Motor neuron (in vitro differentiated cells): ENCODE measurements at places on chromosomes 7 and 10. TPM values are rescaled to one million over a fixed set of nuclear protein-coding genes. Genes with fewer than 3 reads are reported as not detected.

- no peak for ATAC-seq
These were observed 58.8 kb downstream of the SHH start for GRCh38 chr7:155753446-155753965.

GRCh38 chr10:124824507-124824906 is 22.9 kb downstream of the ABRAXAS2 start:
- ATAC-seq: no peak

RSPH10B gene
- 0.50 and 0.83 TPM in 2 replicates for total RNA-seq

GRCh38 chr10:89257581-89257980 is 6.0 kb upstream of the LIPA start:
- no peak for ATAC-seq

DNA sequence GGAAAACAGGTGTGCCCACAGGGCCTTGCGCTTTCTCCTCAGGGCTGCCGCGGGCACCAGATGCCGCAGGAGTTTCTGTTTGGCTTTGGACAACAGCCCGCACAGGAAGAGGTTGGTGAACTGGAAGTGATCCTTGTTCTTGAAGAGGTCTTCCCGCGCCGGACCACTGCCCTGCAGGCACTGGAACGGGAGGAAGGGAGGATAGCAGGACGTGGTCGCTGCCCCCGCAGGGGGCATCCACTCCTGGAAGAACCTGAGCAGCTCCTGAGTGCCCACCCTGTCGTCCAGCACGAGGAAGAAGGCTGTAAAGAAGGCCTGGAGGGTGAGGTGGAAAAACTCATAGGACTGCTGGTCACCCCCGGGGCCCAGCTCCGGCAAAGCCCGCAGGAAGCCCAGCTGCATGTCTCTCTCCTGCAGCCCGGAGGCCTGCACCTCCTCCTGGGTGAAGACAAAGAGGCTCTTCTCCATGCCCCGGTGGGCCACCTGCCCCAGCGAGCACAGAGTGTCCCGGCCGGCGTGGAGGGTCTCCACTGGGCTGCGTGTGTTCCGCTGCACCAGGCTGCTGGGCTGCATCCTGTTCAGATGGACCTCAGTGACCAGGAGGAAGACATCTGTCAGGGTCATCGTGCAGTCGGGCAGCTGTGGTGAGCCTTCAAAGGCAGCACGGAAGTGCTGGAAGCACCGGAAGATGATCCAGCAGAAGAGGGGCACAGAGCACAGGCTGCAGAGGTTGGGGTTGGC is 26.9 kb downstream of the NOD1 start:
- no peak for ATAC-seq

DNA sequence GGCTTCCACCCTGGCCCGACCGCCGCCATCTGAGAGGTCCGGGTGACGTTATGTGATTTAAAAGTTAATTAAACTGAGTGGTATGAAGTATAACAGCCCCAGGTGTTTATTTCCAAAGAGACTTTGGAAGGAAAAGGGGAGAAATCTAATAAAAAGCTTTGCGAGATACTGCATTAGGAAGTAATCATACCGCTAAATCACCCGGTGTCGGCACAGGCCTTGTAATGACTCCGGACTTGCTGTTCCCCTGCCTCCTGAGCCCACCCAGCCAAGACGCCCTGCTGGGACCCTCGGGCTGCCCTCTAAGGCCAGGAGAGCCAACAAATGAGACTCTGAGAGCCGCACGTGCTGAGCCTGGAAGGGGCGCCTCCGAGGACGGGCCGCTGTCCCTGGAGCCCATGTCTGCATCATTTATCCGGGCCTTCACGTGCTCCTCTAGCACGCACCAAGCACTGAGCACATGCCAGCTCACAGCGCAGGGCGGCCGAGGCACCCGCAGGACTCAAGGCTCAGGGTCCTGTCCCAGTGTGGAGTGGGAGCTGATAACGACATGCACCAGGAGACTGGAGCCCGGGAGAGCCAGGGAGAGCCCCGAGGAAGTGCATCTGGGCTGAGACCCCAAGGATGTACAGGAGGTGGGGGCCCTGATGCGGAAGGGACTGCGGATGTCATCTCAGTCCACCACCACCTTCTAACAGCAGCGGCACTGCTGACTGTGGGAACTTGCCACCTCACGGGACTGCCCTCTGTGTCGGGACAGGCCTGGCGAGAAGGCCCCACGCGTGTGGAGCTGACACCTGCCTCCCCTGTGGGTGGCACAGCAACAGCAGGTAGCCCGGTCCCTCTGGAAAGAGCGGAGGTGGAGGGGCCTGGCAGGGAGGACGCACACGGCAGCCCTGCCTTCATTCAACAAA is 182.7 kb downstream of the ELFN1 start:
- no peak for ATAC-seq

- peak; percentile 31 for ATAC-seq
These were observed 645.9 kb downstream of the ARL4A start for GRCh38 chr7:13333371-13333770.

OR2A25 gene
- total RNA-seq: not detected in 2 replicates

DNA sequence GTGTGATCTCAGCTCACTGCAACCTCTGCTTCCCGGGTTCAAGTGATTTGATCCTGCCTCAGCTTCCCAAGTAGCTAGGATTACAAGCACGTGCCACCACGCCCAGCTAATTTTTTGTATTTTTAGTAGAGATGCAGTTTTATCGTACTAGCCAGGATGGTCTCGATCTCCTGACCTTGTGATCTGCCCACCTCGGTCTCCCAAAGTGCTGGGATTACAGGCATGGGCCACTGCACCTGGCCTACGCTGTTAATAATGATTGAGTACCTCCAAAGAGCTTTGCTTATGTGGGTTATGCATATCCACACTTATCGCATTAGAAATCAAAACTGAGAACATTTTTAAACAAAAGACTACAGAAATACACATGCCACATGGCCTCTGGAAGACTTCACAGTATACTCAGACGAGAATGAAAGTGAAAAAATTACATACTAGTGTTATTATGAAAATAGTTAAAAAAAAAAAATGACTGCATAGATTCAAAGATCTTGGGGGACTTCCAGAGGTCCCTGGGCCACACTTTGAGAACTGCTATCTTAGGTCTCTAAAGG is 25.4 kb downstream of the RPP38 start:
- no peak for ATAC-seq

DNA sequence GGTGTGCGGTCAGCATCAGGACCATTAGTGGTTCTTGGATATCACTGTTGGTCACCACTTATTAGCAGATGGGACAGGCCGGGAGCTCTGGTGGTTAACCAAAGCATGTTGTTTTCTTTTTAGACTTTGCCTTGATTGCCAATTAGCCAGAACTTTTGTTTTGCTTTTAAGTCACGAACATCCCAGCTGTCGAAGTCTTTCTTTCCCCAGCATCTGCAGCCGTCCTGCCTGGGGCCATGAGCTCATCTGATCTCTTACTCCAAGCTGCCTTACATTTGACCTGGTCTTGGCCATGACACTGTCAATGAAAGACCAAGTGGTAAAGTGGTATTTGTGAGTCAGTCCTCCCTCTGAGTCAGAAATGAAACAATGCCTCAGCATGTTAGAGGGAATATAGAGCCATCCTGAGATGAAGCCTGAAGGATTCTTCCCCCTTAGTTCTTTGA is 53.9 kb upstream of the CREB5 start:
- ATAC-seq: peak; percentile 95

DNA sequence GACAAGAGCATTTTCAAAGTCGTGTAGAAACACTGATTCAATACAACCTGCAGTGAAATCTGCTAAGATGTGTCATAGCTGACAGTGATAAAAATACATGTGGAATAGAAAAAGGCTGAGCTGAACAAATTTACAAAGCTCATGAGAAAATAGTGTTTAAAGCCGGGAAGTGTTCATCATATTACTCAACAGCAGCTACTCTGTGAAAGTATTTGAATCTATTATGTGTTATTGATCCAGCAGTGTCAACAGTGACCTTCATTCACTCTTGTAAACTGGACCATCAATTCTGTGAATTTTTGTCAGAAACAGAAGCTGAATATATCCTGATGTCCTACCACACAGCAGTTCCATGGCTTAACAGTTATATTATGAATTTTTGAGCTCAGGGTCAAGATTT is 11.6 kb downstream of the DYDC1 start:
- ATAC-seq: no peak

NACAD gene
- total RNA-seq: 4.7 and 5.2 TPM in 2 replicates

PDE6C gene
- total RNA-seq: 0.27 and 0.31 TPM in 2 replicates

- ATAC-seq: no peak
These were observed 271.2 kb downstream of the MAGI2 start for GRCh38 chr7:79182283-79182682.

- ATAC-seq: no peak
These were observed 2.5 kb downstream of the NIPSNAP2 start for GRCh38 chr7:55966851-55967250.

- no peak for ATAC-seq
These were observed 142.5 kb upstream of the RET start for GRCh38 chr10:42934351-42934811.

GRCh38 chr10:29434111-29434510 is 145.2 kb downstream of the LYZL1 start:
- ATAC-seq: no peak
